ENCODE measurements at places on chromosomes 1 and 21. TPM values are rescaled to one million over a fixed set of nuclear protein-coding genes. Genes with fewer than 3 reads are reported as not detected.

The KRTAP11-1 gene
- total RNA-seq = not detected

The LCE3D gene
- not detected for total RNA-seq

The CXADR gene
- total RNA-seq = 1.7 TPM

The ACTA1 gene
- not detected for total RNA-seq

The MIXL1 gene
- not detected for total RNA-seq

The VHLL gene
- not detected for total RNA-seq

The IL24 gene
- total RNA-seq = 1.7 TPM
